ENCODE measurements at places on chromosomes 6 and 20.

DNA sequence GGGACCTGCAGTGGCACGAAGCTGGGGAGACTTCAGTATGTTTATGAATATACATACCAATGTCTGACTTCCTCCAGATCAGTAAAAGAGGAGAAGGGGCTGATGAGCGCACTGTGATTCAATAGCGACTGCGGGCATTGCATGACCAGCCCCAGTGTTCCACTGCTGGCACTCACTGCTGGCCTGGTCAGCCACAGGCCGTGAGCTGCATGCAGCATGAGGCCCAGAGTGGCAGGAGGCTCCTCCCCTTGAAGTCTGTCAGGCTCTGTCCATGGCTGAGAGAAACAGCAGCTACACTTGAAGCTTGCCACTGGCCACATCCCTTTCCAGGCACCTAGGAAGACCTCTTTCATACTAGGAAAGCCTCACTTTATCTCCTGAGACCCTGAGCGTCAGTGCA, 265.9 kb upstream of the CDYL start:
- no peak for DNase-seq

DNA sequence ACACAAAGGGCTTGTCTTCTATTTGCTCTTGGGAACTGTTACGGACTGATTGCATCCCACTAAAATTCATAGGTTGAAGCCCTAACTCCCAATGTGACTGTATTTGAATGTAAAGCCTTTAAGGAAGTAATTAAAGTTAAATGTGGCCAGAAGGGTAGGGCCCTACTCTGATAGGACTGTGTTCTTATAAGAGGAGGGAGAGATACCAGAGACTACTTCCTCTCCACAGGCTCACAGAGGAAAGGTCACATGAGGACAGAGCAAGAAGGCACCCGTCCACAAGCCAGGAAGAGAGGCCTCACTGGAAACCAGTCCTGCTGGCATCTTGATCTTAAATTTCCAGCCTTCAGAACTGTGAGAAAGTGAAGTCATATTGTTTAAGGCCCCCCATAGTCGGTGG, 211.9 kb downstream of the CDH26 start:
- DNase-seq = no peak

DNA sequence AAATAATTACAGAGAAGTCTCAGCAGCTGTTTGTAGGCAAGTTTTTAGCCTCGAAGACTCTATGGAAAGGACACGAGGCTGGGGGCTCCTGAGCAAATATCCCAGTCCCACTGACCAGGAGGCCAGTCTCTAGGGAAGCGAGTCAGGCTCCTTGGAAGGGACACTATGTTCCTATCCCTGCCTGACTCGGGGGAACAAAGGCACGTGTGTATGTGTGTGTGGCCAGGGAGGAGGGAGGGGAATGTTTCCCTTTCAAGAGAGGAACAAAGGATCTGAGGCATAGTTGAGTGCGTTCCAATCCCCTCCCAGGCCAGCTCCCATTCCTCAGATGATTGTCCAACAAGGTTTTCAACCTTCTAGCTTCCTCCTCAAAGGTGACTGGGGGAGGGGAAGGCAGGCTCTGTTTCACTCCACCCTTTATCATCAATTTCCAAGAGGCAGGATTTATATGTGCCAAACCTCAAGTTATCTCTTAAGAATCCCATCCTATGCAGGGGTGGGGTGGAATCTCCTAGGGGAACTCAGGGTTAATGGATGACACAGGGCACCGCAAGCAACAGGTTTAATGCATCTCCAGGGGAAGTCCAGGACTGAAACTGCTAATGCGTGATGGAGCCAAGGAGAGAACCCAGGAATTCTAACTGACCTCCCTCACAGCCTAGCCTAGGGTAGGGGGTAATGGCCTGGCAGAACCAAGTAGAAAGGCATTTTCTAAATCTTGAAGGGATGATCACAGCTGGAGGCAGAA, 9.9 kb downstream of the BCL2L1 start:
- peak; percentile 49 for DNase-seq

- DNase-seq = no peak
Measured at GRCh38 chr6:104969785-104970581, 13.1 kb downstream of the LIN28B start.

DNA sequence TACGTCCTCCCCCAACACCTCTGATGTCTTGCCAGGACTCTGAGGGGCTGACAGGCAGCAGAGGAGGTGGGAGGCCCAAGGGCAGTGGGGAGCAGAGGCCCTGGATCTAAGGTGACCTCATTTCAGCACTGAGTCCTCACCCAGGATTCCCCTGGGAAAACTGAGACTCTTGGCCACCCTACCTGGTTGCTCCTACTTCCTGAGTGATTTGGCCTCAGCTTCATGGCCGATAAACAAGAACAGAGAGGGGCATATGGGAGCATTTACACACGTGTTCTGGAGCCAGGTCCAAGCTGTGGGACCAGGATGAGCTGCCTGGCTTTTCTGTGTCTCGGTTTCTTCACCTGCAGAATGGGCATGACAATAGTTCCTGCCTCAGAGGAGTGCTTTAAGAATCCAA, 133.8 kb downstream of the ANKRD60 start:
- DNase-seq = no peak

- no peak for DNase-seq
Measured at GRCh38 chr6:158115102-158115501, 53.0 kb downstream of the SERAC1 start.

DNA sequence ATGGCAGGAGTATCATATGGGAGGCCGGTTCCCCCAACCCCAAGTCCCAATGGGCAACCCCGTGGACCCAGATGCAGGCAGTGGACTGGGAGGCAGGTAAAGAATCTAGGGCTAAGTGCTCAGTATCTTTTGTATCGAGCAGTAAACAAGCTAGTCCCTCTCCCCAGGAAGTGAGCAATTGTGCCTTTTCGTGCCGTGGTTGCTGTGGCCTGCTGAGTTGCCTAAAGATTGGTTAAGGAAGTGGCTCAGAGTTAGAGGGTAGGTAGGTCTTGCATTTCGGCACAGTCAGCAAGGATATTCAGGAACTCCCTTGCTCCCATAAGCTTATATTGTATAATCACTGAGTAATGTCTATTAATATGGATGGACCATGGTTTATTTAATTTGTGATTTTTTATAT, 1.3 kb upstream of the DNAH8 start:
- DNase-seq = no peak

DNA sequence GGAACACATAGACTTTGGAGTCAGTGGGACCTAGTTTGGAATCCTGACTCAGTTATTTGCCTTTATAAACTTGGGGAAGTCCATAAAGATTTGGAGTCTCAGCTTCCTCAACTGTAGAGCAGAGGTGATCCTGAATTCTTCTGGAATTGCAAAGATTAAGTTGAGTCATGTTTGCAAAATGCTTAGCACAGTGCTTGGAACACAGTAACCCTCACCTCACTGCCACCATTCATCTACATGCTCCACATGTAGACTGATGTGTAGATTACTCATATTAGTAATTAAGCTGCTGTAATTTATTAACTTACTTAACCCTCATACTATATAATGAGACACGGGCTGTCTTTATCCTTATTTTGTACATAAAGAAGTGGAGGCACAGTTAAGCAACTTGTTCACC, 61.4 kb downstream of the LAMP5 start:
- no peak for DNase-seq

GRCh38 chr20:17210983-17211382, 15.9 kb upstream of the PCSK2 start:
- no peak for DNase-seq

DNA sequence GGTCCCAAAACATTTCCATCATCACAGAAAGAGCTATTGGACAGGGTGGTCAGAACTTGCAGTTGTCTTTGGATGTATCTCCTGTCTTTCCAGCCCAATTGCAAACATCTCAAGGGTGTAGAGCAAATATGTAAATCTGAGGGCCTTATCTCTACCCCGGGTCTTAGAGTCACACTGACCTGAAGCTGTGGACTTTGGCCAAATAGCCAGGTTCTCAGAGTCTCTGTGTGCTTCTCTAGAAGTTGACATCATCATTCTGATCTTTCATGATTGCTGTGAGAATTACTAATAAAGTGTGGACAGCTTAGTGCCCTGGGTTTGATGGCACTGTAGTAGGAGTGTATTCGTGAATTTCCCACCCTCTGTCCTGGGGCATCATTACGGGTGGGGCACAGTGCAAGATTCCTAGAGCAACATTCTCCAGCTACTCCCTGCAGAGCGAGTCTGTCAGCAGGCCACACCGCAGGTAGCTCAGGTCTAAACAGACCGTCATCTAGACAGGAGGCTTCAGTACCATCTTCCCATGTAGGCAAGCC, 71.1 kb downstream of the SLC24A3 start:
- no peak for DNase-seq

DNA sequence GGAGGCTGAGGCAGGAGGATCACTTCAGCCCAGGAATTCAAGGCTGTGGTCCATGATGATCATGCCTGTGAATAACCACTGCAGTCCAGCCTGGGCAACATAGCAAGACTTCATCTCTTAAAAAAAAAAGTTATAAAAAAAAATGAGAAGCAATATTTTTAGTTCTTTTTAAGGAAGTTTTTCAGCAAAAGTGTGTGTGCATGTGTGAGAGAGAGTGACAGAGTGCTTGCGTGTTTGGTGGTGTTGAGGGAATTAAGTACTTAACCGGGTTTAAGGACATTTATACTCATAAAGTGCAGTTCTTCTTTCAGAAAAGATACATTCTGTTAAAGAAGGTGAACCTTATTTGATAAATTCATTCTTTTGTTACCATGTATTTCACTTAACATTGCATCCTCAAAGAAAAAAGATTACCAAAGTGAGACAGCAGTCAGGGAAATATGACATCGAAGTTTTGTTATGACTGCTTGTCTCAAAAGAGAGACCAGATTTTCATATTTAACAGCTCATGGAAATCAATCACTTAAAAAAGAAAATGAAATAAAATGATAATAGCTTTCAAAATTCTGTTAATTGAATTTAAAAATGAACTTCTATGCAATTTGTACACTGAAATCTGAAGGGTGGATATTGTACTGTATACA, 254.7 kb downstream of the ARHGAP18 start:
- DNase-seq = no peak

DNA sequence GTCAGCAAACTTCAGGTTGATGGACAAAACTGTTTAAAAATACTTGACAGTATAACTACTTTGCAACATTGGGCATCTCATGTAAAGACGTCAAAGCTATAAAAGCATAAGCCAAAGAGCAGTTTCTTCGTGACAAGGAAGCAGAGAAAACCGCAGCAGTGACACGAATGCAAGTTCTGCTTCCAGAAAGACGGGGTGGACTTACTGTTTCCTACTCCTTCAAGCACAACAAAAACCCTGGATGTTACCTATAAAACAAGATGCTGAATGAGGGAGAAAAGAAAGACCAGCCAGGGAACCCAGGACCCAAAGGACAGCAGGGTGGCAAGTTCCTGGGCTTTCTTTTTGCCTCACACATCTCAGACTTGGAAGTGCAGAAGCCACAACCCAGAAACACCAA, 98.0 kb downstream of the DLL1 start:
- DNase-seq = no peak

DNA sequence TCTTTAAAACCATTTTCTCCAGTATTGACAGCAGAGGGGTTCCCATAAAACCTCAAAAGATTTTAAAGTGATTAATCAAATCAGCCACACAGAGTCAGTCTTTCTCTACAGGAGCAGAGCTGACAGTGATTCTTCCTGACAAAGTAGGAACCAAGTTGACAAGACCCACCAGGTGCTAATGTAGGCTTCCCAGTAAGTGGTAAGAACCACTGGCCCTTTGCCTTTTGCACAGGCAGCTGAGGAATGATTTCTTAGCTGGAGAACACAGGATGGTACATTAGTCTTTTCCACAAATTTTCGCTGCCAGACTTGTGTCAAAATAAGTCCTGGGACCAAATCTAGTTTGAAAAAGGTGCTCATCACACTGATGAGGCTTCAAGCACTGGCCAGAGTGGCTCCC, 95.8 kb downstream of the ARMC2 start:
- DNase-seq = no peak

GRCh38 chr6:100455230-100456124, 9.2 kb downstream of the SIM1 start:
- DNase-seq = no peak

GRCh38 chr6:10630178-10630577, 64.2 kb downstream of the C6orf52 start:
- no peak for DNase-seq

- DNase-seq = no peak
Measured at GRCh38 chr6:91646649-91647048, 1059.8 kb upstream of the MAP3K7 start.

GRCh38 chr6:119559586-119559985, 210.0 kb upstream of the MAN1A1 start:
- DNase-seq = no peak

DNA sequence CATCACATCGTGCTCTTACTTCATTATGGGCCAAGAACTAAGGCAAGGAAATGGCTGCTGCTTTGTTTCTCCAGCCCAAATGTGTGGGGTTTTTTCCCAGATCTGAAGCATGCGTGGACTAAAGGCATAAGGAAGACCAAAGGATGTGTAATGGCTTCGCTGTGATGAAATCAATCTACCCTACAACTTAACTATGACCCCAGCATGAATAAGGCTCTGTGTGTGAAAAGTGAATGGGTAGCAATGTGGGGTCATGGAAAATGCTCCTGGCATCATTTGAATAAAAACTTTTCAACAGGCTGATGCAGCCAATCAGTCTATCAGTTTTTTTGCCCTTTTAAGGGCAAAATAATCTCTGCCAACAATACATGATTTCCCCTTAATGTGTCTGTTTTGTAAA, 50.3 kb upstream of the ISM1 start:
- no peak for DNase-seq

DNA sequence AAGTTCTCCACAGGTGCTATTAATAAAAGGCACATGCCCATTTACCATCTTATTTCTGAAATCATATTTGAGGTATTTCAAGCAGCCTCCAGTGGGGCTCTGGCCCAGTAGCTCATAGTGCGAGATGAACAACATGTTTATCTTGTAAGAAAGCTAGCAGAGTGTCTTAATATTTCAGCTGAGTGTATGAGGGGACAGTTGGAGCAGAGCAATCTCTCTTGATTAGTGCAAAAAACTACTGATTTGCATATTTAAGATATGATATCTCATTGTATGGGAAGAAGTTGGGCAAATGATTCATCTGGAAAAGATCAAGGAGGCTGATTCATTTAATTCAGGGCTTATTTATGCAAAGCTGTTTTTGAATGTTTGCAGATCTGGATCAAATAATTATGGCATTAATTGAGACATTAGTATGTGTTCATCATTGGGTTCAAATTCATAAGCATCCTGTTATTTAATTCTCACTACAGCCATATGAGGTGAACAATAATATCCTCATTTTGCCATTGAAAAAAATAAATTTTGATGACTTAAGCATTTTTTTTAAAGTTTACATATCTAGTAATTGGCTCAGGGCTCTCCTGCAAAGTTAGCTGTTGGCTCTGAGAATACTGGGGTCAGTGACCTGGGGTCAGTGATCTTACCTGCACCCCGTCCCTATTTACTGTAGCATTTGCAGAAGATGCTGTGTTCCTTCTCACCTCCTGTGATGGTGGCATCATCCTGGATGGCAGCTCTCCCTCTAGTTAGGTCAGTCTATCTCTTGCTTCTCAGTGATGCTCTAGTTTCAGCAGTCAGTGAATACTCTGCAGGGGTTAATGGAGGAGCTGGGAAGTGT, 24.1 kb upstream of the GCLC start:
- DNase-seq = no peak

GRCh38 chr6:120116343-120116742, 766.8 kb upstream of the MAN1A1 start:
- no peak for DNase-seq

Measured in HFFc6 (cell line).